AG20443 (cell line): ENCODE measurements at places on chromosomes 6 and 20.

- DNase-seq: no peak
These were observed 217.1 kb downstream of the SMOC2 start for GRCh38 chr6:168658059-168658458.

DNA sequence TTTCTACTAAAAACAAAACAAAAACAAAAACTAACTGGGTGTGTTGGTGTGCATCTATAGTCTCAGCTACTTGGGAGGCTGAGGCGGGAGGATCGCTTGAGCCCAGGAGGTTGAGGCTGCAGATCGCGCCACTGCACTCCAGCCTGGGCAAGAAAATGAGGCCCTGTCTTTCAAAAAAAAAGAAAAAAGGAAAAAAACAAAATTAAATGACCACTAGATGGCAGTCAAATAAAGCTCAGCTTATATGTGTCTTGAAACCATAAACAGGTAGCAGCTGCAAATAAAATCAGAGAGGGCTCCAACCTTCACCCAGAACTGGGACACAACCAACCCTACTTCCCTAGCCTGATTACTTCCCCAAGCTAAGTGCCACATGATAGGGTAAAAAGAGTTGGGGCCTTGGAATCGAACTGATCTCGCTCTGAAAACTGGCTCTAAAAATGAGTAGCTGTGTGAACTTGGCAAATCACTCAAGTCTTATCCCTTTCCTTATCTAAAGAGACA, 67.1 kb upstream of the ADGRF4 start:
- DNase-seq: peak; percentile 49

- peak; percentile 47 for DNase-seq
These were observed 21.6 kb downstream of the NAPB start for GRCh38 chr20:23399568-23400241.

GRCh38 chr6:62298745-62299392, 12.8 kb upstream of the KHDRBS2 start:
- DNase-seq: no peak

DNA sequence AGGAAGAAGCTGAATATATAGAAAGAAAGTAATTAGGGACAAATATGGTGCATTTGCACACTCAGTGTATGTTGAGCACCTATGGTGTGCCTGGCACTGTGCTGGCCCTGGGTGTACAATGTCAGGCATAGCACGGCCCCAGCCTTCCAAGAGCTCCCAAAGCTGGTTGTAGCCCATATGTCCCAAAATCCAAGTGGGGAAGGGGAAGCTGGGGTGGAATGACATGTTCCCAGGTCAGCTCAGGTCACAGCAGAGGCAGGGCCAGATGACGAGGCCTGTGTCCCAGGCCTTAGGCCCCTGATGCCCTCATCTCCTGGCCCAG, 170.0 kb downstream of the VEGFA start:
- no peak for DNase-seq

- no peak for DNase-seq
These were observed 21.6 kb upstream of the TULP4 start for GRCh38 chr6:158290659-158291058.

DNA sequence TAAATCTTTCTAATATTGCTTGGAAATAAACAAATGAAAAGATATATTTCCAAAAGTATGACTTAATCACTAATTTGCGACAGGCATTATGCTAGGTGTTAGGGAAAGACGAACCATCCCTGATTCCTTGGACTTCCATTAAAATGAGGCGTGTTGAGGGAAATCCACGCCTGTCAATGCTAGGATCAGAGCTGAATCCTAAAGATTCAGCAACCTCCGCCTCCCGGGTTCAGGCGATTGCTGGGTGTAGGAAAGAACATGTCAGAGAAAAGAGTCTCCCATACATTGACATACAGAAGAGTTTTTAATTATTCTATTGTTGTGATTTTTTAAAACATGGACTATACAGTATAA, 16.8 kb upstream of the PRSS16 start:
- DNase-seq: no peak

DNA sequence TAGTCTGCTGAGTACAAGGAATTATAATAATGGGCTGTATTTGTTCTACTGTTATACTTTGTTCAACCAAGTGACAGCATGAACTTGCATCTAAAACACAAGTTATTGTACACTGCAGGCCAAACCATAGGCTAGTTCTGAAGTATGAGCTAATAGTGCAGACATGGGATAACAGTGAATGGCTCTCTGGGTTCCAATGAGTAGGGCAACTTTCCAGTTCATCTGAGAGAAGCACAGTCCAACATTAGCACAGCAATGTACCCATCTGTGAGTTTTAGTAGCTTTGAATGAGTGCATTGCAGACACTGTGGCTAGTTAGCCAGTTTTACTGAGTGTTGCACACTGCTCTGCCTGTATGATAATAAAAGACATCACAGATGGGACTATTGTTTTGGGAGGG, 56.5 kb upstream of the FUT9 start:
- DNase-seq: no peak

DNA sequence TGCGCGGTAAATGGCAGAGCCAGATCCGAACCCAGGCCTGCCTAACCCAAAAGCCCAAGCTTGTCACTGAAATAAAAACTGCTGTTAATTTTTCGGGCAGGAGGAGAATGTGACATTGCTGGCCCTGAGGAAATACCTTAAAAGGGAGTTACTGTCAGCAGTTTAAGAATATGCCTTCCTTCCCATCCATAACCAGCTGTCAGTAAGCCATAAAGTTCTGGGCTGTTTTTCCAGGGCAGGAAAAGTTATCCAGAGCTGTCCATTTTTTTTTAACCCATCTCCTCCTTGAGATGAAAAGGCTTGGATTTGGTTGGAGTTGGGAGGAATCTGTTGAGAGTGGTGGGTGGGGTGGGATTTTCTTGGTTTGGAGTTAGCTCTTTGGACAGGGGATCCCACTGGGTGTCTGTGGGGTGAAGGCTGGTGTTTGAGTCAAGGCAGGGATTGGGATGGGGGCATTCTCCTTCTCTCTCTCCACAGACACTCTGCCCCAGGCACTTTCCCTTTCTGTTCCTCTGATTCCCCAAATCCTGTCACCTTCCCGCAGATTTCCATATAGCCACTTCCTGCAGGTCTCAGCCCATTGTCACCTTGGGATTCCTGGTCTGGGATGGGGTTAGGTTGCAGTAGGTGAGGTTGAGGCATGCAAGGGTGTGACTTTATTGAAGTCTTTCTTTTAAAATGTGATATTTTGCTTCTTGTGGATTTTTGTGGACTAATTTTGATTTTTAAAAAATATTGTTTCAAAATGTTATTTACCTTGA, 4.3 kb upstream of the KCNG1 start:
- no peak for DNase-seq

DNA sequence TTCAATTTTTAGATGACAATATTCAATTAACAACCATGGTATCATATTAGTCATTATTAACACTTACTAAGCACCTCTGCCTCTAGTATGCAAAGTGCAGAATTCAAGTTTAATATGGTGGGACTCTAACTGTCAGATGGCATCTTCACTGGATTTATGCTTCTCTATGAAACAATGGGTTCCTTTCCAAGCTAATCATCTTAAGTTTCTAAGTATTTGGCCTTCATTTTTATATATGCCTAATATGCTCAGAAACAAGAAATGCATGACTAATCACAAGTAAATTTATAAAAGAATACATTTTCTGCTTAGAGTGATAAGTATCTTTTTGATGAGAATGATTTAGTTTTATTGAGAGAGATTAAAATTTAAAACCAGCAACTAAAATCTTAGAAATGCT, 144.7 kb downstream of the HIVEP2 start:
- no peak for DNase-seq

DNA sequence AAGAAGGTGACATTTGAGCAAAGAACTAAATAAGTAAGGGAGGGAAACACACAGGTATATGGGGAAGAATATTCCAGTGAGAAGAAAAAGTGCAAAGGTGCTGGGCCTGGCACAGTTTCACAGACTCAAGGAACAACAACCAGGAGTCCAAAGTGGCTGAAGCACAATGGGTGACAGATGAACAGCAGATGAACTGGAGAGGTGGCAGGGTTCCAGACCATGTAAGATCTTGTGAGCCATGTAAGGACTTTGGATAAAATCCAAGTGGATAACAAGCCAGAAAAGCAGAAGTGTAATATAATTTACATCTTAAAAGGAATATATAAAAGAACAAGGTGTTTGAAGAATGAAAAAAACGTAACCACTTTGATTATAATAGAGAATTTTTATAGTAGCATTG, 87.9 kb downstream of the MMS22L start:
- DNase-seq: no peak

GRCh38 chr20:54650052-54650719, 174.8 kb downstream of the DOK5 start:
- DNase-seq: peak; percentile 27

GRCh38 chr6:109344226-109344625, 38.0 kb downstream of the CD164 start:
- no peak for DNase-seq

DNA sequence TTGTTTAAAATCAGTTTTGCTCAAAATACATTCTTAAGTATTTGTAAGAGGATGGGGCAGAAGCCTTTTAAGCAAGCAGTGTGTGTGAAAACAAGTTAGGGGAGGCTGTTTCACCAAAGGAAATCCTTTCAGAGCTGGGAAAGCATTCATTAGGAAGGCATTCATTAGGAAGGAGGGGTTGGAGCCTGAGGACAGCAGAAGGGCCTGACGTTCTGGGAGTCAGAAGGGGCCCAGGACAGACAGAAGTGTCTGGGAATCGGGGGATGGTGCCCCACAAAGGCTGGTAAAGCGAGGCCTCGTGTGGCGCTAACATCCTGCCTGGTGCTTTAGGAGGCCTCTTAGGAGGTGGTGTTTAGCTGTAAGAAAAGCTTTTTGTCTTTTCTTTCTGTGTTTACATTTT, 80.6 kb upstream of the NXT1 start:
- DNase-seq: no peak

DNA sequence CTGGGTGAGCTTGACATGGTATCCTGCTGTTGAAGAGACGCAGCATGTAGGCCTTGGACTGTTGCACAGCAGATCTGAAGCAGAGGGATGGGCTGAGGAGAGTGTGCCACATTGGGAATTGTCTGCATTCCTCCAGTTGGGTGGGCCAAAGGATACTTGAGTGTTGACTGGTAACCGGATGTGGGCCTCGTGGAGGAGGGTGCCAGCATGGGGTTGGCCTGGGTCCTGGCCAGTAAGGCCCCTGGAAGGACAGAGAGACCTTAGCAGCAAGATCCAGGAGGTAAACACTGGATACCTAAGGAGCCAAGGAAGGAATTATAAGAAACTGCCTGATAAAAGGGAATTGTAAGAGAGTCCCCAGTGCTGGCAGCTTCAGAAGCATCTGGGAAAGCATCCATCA, 76.9 kb downstream of the FIG4 start:
- DNase-seq: peak; percentile 70

GRCh38 chr6:131740161-131740560, 29.3 kb upstream of the CTAGE9 start:
- DNase-seq: peak; percentile 52

- no peak for DNase-seq
These were observed 73.2 kb downstream of the ATRN start for GRCh38 chr20:3543901-3544507.
